ENCODE measurements at places on chromosomes 11 and 22.

GRCh38 chr11:95305705-95306104, 74.7 kb upstream of the SESN3 start:
- no peak for DNase-seq

DNA sequence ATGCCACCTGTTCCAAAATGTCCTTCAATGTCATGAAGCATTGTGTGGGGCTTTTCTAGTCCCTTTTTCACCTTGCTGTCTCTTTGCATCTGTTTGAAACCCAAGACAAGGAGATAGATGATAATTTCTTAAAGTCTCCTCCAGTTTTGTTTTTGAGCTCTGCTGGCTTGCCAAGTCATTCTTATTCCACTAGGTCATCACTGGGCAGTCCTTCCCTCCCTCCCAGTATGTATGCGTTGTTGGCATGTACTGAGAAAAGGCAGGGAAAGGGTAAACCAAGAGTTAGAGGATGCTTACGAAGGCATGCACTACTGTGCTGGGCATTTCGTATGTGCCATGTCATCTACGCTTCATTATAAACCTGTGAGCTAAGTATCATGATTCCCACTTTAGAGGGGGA, 78.6 kb downstream of the PARVA start:
- DNase-seq = no peak

GRCh38 chr11:66322732-66323427, 6.0 kb upstream of the CD248 start:
- no peak for DNase-seq

DNA sequence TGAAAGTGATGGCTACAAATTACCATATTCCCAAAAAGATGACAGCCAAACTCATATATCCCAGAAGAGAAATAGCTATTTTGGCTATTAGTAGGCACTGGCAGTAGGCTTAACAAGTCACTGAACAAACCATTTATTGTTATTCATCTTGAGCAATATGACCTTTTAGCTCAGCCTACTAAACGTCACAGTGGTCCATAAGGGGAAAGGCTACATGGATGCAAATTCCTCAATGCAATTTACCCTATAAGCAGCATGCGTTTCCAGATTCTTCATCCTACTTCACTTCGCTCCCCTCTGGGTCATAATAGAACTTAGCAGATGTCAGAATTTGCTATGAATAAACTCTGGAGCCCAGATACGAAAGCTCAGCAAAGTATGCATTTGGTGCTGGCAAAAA, 114.0 kb downstream of the SIK3 start:
- no peak for DNase-seq

GRCh38 chr11:8766043-8766987, 83.7 kb downstream of the RPL27A start:
- DNase-seq = no peak

DNA sequence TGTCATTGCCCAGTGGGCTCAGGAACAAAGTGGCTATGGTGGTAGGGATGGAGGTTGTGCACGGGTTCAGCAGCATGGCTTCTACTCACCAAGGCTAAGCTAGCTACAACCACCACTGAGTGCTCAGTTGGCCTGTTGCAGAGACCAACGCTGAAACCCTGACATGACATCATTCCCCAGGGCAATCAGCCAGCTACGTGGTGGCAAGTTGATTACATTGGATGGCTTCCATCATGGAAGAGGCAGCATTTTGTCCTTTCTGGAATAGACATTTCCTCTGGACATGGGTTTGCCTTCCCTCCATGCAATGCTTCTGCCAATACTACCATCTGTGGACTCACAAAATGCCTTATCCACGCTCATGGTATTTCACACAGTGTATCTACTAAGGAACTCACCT, 634.3 kb downstream of the OPCML start:
- no peak for DNase-seq

DNA sequence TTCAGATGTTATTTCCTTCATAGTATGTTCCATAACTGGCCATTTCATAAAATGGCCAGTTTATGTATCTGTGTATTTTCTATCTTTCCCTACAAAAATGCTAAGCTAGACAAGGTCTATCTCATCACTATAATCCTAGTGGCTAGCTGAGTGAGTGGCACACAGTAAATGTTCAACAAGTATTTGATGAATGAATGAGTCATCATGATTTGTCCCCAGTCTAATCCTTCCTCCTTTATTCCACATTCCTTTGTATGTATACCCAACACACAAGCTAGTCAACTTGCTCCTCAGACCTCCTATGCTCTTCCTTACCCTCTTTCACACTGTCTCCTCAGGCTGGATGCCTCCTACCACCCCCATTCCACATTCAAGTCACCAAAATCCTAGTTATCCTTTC, 12.5 kb downstream of the APLNR start:
- DNase-seq = no peak

- DNase-seq = no peak
These were observed 30.2 kb downstream of the C22orf31 start for GRCh38 chr22:29031227-29032011.

GRCh38 chr22:43587574-43587973, 175.8 kb downstream of the MPPED1 start:
- DNase-seq = no peak

All from CD8-positive, alpha-beta memory T cell (primary cell).